ENCODE measurements at places on chromosomes 12 and 14.
A peak's percentile ranks its signal among the peaks of the same experiment; 100 is the strongest.

- no peak for DNase-seq
These were observed 6.0 kb downstream of the REC8 start for GRCh38 chr14:24177891-24178290.

- no peak for DNase-seq
These were observed 66.6 kb downstream of the CLMN start for GRCh38 chr14:95253039-95253630.

DNA sequence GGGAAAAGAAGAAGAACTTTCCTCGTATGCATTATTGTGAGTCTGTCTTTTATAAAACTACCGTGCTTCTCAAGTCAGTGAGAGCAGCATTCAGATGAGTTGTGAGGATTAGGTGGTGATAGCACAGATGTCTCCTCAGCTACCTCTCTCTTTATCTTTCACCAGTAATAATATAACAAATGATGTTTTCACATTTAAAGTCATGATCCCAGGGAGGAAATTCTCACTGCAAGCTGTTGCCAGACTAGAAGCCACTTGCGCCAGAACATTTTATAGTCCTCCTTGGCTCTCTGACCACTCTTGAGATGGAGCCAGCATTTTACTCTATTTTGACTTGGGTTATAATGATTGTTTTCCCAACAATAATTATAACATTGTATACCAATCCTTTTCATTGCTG lies 443.1 kb downstream of the AEBP2 start:
- no peak for DNase-seq

GRCh38 chr14:95499354-95499750 lies 17.1 kb downstream of the SYNE3 start:
- DNase-seq = no peak

DNA sequence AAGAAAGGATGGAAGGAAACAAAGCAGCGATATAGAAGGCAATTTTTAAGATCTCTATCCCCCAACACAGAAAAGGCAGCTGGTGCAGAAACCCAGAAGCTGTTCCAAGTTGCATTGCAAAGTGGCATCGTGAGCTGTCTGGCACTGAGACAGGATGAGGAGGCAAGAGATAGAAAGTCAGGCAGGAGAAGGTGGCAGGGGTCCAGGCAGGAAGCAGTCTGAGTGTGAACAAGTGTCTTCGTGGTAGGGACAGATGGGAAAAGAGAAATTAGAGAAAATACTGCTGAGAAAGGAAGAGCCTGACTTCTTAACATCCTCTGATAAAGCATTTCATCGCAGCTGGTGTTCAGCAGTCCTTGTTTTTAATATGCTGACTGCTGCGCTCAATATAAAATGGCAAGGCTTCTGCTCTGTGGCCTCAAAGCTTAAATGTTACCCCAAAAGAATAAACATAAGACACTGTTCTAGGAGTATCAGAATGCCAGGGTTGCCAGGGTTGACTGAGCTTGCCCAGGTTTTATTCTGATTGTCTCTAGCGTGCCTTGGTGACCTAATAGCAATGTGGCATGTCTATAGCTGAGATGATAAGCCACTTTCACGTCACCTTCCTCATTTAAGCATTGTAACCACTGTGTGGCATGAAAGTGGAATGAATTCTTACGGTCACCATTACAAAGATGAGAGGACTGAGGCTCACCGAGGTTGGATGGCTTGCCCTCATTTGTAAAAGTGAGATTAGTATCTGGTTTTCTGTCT lies 397.6 kb downstream of the NUAK1 start:
- DNase-seq = no peak

DNA sequence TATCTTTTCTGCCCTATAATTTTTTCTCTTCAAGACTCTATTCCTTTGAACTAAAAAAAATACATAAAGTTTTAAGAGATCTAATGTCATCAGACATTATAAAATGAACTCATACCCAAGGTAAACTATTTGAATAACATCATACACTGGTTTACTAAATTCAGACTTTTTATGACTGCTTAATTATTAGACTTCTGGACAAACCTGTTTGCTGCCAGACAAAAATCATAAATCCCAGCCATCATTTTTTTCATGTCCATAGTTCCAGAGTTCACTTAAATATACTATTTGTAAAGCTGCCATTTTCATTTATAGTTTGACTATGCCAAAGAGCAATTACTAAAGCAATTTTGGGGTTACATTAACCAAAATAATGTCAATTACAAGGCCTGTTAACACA lies 34.0 kb downstream of the USP44 start:
- no peak for DNase-seq

GRCh38 chr12:112309797-112310196 lies 72.4 kb downstream of the HECTD4 start:
- DNase-seq = peak; percentile 25

DNA sequence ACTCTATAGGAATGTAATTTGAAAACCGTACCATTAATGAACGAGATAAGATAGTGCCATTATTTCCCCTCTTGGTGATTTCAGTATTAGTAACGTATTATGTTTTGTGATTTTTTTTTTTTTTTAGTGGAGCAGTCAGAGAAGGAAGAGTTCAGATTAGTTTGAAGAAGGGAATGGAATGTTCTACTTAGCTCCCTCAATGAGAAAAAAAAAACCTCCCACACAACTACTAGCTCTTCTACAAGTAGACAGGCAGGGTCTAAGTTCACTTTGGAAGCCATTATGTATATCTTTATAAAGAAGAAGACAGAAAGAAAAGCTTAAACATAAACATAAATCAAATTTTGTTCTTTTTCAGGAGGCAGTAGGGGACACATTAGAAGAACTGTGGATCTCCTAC lies 27.3 kb downstream of the PNMA1 start:
- DNase-seq = peak; percentile 57

GRCh38 chr12:108296945-108297344 lies 42.2 kb downstream of the CMKLR1 start:
- DNase-seq = no peak

- peak; percentile 83 for DNase-seq
These were observed 46.0 kb downstream of the ITPR2 start for GRCh38 chr12:26786865-26787514.

GRCh38 chr12:49345051-49345824 lies 1.4 kb upstream of the DNAJC22 start:
- no peak for DNase-seq

DNA sequence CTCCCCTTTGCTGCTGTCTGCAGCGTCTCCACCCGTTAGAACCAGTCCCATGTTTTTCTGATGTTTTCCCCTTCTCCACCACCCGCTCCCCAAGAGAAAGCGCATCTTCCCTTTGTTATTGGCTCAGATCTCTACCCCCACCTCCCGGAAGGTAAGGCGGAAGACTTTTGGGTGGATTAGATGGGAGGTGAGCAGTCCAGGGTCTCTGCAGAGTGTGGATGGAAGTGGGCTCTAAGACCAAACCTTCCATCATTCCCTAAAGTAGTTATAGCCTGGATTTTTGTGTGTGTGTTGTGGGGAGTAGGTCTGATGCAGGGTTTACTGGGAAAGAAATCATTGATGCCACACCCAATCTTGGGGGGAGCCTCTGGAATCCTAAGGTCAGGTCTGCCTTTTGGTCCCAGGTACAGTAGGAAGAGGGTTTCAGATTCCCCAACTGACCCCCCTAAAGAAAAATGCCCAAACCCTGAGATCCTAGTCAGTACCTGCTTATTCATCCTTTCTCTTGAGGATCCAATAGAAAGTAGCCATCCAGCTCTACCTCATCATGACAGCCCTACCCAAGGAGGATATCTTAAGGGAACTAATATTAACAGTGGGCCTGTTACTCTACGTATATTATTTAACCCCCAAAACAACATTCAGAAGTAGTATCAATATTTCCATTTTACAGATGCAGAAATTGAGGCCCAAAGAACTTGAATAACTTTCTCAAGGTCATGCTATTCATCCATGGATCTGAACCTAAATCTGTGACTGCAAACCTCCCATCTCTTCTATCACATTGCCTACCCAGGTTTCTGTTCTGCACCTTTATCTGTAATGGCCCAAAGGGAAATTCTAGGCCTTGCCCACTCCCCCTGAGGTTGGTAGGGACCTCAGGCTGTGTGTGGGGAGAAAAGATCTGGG lies 1.1 kb downstream of the KIF5A start:
- no peak for DNase-seq

GRCh38 chr12:44627387-44628166 lies 248.5 kb downstream of the NELL2 start:
- DNase-seq = no peak

GRCh38 chr14:32073537-32074189 lies 3.4 kb upstream of the ARHGAP5 start:
- peak; percentile 86 for DNase-seq

DNA sequence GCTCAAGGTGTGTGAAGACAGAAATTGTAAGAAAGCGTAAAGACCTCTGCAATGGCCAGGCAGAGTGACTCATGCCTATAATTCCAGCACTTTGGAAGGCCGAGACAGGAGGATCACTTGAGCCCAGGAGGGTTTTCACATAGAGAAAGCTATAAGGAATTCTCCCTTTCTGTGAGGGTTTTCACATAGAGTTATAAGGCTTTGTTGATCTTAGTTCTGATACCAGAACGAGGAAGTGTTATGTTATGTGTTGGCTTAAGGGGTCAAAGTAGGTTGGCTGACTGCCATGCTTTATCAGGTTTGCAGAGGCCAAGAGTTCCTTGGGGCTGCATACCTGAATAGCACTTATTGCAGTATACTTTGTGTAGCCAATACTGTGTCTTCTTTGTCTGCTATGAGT lies 139.1 kb downstream of the ERC1 start:
- peak; percentile 60 for DNase-seq

DNA sequence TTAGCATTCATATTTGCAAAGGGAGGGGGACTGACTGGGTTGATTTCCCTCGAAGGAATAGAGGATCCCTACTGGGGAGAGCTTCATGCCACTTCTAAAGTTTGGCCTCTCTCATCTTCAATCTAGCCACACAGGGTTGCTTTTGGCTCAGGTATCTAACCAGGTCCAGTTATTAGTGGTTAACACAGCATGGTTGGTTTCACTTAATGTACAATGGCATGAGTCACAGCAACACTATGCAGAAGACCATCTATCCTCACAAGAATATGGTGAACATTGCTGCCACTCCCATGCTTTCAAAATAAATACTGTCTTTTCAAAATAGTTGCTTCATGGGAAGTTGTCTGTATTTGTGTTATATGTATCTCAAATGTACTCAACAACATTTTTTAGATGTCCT lies 6.6 kb upstream of the RAB3IP start:
- peak; percentile 45 for DNase-seq

DNA sequence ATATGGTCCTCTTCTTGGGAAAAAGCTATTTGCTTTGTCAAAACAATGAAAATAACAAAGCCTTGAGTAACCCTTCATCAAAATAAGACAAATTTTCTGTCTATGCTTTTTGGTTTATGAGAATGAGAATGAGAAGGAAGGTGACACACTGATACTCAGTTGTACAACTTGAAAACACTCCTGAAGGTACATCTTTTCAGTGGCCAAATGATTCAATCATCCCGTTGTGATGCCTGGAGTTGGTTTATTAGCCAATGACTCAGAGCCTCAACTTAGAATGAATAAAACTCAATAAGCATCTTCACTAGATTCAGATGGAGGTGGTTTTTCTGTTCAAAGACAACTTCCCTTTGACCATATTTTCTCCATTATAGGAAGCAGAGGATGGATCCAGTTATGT lies 7.8 kb upstream of the CALM1 start:
- DNase-seq = peak; percentile 23

DNA sequence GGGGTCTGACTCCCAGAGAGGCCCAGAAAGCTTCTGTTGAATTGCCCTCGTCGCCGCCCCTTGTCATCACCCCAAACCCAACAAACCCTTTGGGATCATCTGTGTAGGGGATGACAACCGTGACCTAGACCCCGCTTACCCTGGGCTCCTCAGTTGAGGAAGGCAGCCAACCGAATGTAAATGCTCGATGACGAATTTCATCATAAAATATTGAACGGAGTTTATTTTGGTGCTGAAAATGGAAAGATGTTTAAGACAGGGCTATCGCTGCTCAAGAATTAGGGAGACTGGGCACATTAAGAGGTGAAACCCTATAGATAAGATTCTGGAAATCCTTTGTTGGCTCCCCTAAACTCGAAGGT lies 512 bp downstream of the ACTR10 start:
- no peak for DNase-seq

- peak; percentile 16 for DNase-seq
These were observed 2.9 kb upstream of the DHRS2 start for GRCh38 chr14:23633160-23633701.

GRCh38 chr12:67508830-67509229 lies 139.7 kb upstream of the DYRK2 start:
- DNase-seq = no peak

GRCh38 chr14:54919330-54919729 lies 16.7 kb upstream of the GCH1 start:
- DNase-seq = no peak

DNA sequence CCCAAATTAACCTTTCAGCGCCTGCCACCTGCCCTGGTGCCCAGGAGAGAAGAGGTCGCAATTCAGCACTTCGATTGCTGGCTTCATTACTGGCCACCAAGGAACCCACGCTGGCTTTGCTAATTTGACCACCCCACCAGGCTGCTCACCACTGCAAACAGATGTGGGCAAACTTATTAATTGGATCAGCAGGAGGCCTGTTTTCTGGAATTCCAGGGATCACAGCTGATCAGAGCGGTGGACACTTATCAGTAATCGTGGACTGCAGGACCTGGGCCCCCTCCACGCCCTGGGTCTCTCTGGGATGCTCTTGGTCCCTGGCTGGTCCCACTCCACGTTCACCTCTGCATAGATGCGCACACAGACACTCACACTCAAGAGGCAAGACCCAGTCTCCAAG lies 27.8 kb downstream of the BEGAIN start:
- no peak for DNase-seq

DNA sequence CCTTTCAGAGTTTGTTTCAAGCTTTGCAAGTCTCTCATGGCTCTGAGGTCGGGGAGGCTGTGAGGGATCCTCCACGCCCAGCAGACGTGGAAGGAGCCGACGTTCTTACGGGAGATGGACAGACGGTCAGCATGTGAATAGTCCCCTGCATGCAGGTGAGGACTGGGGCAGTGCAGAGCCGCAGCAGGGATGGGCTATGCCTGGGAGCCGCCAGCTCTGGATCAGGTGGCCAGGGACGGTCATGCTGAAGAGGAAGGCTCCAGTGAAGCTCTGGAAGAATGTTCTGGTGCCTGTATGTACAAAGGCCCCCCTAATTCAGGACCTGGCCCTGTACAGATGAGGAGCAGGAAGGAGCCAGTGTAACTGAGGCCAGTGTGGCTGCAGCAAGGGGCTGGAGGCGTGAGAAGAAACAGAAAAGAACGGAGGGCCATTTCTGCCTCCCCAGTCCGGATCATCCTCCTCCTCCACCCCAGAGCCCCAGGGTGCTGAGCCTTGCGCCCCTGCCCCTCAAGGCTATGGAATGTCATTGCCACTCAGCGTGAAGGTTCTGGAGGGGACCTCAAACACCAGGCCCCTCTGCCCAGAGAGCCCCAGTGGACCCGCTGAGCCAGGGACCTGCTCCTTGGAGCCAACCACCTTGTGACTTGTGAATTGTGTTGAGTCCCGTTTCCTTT lies 96.8 kb upstream of the DIO3 start:
- DNase-seq = no peak

GRCh38 chr12:93908846-93909567 lies 231.8 kb downstream of the CRADD start:
- peak; percentile 42 for DNase-seq

- DNase-seq = no peak
These were observed 45.5 kb downstream of the KTN1 start for GRCh38 chr14:55625481-55625880.
